ENCODE measurements at places on chromosomes 12 and 14.

DNA sequence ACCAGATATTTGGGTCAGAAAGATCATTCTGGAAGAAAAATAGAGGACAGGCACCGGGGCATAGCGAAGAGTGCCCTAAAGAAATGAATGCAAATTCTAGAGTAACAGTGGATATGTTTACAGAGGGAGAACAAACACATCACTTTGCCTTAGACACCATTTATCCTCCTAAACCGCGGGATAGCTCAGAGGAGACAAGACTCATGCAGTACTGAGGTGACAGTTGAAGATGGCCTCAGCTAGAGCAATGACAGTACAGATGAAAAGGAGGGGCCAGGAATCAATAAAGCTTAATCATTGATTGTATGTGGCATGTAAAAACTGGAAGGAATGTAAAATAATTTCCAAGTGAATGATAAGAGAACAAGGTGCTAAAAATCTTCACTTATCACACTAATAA, 10.5 kb upstream of the PPP1R12A start:
- DNase-seq = no peak

DNA sequence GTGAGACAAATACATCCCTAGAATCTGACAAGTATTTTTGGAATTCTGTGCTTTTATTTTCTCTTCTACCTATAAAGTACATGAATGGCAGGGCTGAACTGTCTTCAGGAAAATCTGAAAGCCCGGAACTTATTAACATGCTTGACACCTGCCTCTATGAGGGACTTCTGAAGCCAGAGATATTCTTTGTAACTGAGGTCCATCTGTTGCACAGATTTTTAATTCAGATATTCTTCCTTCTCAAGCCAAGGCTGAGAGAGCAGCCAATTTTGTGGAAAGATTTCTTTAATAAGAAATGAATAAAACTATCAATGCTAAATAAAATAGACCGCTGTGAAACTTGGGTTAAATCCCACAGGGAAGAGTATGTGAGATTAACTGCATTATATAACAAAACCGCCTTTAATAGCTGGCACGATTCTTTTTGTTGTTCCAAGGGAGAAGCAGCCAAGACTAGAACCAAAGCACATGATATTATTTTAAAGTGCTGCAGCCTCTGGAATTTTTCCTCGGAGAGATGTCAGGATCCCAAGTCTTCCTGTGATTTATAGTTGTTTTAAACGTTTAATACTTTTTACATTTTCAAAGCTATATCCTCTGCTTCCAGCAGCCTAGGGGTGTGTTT, 148.9 kb downstream of the CRADD start:
- DNase-seq = peak; percentile 74

- DNase-seq = no peak
These were observed 4.0 kb downstream of the KRT77 start for GRCh38 chr12:52699373-52699772.

DNA sequence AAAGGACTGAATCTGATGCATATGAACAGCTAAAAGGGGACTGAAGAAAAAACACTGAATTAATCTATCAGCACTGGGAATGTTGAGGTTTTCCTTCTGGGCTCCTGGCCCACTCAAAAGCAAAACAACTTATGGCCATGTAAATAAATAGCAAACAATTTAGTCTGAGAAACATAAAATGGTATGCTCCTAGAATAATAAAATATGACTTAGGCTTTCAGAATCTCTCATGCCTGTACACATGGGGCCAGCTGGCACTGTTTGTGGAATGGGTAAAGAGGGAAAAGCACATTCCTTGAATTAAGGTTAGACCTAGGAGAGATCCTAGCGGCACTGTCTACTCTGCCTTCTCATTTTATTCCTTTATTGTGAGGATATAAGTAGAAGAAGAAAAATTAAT, 6.2 kb downstream of the KLHDC2 start:
- DNase-seq = no peak

DNA sequence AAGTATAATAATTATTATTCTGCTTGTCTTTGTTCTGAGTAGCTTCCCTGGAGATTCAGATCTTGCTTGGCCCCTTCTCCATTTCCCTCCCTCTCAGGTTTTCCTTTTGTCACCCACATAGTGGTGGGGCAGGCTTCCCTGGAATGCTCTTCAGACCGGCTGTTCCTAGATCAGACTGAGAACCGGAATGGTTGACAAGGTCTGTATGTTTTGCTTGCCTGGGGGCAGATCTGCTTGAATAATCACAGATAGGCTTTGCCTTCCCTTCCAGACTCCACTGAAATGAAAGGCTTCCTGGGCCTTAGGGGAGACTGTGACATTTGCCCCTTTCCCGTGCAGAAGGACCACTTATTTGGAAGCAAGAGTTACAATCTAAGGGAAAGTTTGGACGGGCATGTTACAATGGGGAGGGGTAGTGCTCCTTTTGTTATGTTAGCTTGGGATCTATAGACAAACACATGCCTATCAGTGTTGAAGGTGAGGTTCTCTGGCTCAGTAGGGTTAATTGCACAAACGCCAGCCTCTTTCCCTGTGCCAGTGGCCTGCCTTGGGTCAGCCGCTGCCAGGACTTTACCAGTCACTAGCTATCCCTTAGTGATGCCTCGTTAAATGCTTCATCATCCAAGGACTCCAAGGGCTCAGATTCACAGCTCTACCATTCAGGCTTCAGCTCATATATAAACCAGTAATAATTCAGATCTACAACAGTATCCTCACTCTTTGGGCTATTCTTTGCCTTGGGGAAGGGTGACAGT, 178.6 kb downstream of the SNAPC1 start:
- DNase-seq = no peak

- no peak for DNase-seq
These were observed 7.8 kb upstream of the ART4 start for GRCh38 chr12:14850929-14851663.

DNA sequence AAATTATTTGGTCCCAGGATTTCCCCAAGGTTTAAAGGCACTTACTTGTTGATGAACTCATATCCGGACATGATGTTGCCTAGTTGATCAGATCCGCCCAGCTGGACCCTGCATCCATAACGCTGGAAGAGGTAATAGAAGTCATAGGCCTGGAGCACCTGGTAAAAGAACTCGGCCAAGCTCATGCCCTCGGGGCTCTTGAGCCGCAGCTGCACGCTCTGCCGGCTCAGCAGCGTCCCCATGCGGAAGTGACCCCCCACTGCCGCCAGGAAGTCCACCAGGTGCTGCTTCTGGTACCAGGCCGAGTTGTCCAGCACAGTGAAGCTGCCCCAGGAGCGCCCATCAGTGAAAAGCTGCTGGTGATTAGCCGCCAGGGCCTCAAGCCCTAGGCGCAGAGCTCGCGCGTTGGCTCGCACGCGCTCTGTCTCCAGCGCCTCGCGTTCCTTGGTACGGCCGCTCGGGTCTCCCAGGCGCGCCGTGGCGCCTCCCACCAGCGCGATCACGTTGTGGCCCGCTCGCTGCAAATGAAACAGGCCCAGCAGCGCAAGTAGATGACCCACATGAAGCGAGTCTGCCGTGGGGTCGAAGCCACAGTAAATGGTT, 545 bp downstream of the YARS2 start:
- peak; percentile 11 for DNase-seq

GRCh38 chr12:102298022-102298421, 100.4 kb upstream of the PMCH start:
- DNase-seq = no peak

DNA sequence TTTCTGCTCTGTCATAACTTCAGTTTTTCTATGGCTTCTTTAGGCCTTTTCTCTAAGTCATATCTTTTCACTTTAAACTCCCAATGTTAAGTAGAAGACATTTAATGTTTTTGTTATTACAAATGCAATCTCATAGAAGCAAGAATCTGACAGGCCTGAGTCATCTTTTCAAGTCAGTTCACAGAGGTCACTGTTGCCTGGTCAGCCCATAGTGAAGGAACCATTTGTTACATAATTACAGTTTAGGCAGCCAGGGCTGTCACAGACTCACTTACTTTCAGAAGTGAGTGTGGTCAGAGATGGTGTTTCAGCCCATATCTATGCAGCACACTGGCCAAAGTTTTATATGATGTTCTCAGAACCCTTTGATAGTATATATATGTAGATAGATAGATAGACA, 46.5 kb downstream of the CCER1 start:
- no peak for DNase-seq

DNA sequence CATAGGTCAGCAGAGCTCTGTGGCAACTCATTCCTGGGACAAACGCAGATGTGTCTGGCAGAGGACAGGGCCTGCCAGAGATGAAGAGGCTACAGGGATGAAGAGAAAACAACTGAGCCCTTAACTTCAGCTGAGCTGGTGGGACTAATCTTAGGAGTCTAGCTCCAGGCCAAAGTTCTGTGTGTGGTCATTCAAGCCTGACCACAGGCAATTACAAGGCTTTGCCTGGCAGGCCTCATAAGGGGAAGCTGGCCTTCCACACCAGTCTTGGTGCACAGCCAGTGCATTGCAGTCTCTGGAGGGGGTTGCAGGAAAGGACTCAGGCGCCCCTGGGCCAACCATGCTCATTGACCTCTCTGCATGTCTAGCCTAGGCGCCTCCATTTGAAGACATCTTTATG, 127.6 kb upstream of the DAAM1 start:
- DNase-seq = peak; percentile 47

DNA sequence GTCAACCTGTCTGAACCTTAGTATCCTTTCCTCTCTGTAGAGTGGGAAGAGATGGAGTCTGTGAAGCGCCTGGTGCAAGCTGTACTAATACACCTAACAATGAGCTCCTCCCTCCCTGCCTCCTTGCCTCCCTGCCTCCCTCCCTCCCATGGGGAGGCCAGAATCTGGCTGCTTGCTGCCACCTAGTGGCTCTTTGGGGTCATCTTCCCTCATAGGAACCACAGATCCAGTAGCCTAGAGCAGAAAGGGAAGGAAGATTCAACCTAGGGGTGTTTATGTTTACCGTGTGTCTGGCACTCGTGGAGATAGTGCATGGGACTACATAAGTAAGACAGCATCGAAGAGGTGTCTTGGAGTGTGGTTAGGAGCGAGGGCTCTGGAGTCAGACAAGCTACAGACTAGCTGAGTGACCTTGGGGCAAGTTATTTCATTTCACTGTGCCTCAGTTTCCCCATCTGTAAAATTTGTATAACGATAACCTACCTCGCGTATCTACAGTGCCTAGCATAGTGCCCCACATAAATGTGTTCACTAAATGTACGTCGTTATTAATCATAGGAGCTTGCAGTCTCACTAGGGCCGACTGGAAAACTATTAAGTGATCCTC, 35.5 kb upstream of the TSPAN9 start:
- peak; percentile 59 for DNase-seq

DNA sequence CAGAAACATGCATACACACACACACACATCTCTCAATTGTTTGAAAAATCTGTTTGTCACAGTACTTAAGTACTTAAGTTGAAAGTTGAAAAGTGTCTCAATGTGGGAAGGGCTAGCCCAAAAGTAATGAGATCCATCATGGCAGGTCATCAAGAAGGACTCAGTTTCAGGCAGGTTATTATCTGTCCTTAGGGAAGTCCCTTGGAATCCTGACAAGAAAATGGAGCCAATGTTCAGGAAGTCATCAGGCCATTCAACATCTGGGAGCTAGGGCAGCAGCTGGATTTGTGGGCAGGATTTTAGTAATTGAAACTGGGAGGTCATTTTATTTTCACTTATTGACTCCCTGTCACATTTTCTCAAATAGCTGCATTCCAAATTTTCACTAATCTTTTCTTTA, 56.0 kb downstream of the MSRB3 start:
- no peak for DNase-seq

DNA sequence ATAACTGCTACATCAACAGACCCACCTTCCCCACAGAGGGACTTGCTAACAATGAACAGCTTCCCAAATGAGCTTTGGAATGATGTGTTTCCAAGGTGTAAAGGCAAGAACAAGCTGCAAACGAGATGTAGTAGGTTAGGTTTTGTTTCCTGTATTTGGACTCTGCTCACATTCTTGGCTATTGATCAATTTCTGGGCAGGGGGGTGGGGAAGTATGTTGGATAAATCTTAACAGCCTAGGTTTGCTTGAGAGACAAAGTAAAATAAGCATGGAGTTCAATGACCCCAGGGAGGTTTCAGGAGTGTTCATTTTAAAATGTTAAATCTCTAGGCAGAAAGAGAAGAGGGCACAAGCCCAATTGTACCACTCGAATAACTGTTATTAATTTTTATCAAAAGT, 146.6 kb downstream of the DPY19L2 start:
- DNase-seq = no peak

- no peak for DNase-seq
These were observed 54.9 kb upstream of the USP15 start for GRCh38 chr12:62205346-62205745.

- no peak for DNase-seq
These were observed 8.6 kb downstream of the PRKAB1 start for GRCh38 chr12:119676573-119676972.

GRCh38 chr12:2795291-2796186, 769 bp downstream of the FKBP4 start:
- DNase-seq = no peak

- DNase-seq = no peak
These were observed 1210.6 kb downstream of the TMEM121 start for GRCh38 chr14:106737021-106737420.

GRCh38 chr14:61493239-61493638, 171.9 kb downstream of the PRKCH start:
- DNase-seq = peak; percentile 92

- no peak for DNase-seq
These were observed 7.1 kb downstream of the LTBP2 start for GRCh38 chr14:74604911-74605310.

GRCh38 chr14:49589387-49589786, 3.2 kb upstream of the RPS29 start:
- no peak for DNase-seq

- DNase-seq = no peak
These were observed 227.2 kb upstream of the ATP2B1 start for GRCh38 chr12:89935850-89936249.

DNA sequence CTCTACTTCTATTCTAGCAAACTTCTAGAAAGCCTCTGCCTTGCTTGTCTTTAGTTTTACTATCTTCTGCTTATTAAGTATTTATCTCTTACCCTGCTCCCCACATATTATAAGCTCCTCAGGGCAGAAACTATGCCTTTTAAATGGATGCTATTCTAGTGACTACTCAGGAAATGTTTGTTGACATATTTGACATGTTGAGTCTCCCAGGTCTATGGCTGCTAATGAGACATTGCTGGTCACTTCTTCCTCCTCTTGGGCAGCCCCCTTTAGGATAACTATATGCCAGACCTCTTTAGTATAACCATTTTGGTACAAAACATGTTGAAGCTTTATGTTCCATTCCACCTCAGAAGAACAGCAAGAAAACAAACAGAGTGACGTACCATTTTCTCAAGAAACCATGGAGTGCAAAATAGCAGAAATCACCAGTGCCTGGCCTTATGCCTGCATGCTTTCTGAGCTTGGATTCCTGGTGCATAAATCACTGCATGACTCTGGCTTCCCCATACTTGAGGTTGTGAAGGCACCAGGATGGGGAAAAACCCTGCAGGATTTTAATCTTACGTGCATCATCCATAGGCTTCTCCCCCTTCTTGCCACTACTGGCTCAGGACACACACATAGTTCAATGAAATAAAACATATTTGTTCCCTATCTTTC, 202.6 kb downstream of the TMX1 start:
- DNase-seq = peak; percentile 96

DNA sequence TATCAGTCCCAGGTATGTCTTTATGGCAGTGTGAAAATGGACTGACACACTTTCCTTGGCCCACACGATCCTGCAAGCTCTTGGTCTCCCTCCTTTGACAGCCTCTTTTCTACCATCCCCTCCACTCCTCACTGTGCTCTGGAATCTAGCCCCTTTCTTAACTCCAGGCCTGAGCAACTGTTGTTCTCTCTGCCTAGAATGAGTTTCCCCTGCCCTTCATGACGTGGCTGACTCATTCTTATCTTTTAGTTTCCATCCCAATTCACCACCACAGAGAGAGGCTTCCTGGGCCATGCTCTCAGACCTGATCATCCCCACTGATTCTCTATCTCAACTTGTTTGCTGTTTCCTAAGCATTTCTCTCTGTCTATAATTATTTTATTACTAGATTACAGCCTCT, 157.4 kb upstream of the HMGA2 start:
- no peak for DNase-seq
